ENCODE measurements at places on chromosomes 5 and 9.

DNA sequence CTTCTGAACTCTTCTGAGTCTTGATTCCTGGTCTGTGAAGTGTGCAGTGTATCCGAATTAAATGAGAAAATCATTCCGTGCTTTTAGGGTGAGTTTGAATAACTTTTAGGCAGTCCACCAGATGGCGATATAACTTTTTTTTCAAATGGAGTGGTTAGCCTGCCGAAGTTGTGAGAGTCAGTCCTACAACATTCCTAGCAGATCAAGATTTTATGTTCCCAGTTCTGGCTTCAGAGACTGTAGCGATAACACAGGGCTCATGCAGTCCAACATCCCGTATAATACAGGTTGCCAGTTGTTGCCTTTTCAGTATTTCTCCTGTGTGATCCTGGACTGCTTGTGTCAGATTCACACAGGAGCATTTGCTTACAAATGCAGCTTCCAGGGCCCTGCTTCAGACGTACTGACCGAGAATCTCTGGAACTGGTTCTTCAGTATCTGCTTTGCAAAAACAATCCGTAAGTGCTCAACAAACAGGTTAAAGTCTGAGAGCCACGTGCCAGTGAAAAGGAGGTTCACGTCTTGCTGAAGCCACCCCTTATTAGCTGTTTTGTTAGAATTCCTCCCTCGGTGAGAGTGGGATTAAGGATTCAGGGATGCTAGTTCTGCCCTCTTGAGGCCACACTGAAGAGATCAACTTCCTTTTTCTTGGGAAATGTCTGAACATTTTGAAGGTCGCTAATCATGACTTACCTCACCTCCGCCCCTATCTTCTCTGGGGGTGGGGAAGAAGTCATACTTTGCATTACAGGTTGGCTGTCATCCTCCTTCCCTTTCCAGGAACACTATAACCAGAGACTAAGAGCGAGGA, 22.8 kb downstream of the SMIM3 start:
- no peak for DNase-seq

DNA sequence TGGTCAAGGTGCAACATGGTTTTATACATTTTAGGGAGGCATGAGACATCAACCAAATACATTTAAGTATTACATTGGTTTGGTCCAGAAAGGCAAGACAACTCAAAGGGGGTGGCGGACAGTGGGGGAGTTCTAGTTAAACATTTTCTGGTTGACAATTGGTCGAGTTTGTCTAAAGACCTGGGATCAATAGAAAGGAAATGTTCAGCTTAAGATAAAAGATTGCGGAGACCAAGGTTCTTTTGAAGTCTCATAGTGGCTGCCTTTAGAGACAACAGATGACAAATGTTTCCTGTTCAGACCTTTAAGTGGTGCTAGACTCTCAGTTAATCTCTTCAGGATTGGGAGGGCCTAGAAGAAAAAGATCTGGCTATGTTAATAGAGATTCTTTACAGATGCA, 47.7 kb upstream of the TTC39B start:
- DNase-seq: no peak

DNA sequence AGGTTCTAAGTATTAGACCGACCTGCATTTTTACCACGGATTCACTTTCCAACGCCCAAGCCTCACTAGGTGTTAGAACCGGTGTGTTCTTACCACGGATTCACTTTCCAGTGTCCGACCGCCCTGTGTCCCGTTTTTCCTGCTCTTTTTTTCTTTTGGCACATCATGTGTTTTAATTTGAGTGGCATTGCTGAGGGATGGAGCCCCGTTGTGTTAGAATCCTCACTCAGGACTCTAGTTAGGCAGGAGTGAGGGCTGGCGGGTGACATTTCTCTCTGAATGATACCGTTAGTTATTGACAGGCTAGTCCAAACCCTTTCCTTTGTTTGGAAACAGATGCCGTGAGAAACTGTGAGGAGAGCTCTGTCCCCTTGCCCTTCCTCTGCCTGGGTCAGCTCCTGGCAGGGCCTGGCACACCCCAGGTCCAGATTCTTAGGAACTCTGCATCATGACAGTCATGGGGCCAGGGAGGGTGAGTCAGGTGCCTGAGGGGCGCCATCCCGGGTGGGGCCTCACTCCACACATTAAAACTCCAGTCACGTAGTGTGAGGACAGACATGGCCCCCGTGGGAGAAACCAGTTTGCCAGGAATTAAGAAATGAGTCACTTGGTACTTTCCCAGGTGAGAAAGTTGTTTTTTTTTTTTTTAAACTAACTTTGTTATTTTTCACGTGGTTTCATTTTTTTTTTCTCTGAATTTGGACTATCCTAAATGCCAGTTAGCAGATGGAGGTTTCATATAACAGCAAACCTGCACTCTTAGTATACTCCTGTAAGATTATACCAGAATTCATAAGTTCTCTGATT, 15.8 kb downstream of the EXOC3 start:
- no peak for DNase-seq

DNA sequence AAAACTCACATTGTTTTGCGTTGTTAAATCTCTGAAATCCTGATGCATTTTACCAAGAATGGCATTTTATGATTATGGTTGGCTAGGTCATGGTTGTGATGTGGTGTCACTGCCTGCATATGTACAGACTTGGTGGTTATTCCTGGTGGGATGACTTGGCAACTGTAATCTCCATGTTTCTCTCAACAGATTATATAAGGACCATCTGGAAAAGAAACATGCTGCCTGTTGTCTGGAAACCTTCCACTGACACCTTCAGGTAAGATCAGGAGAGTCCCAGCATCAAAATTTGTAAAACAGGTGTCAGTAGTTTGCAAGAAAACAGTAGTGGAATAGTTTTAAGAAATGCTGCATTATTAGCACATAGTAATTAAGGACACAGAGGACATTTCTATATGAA, 3.0 kb upstream of the ACER2 start:
- DNase-seq: no peak

- DNase-seq: no peak
Observed at GRCh38 chr9:126461608-126462007, 135.0 kb downstream of the MVB12B start.

DNA sequence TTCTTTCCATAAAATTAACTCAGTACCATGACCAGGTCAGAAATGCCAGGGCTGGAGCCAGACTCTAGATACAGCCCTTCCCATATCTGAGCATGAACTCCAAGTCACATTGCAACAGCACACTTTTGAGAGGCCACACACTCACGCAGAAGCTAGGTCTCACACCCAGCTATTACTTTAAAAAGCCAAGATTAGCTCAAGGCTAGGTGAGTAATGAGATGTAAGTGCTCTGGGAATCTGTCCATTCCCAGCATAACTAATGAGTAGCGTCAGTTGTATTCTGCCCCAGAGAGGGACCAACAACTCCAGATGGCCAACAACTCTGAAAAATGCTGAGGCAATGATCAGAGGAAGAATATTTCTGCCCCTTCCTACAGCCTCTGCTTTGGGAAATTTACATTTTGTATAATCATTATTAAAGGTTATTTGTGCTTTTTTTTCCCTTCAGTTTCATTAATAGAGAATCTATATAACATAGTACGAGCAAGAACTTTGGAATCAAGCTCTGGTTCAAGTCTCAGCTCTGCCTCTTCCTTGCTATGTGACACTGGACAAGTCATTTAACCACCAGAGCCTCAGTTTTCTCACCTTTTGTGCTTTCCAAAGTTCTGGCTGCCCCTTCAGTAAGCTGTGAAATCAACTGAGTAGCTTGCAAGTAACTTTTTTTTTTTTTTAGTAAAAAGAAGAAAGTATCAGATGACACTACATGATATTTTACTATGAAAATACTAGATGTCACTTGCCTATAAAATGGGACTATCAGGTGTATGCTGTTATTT, 118.3 kb downstream of the NR6A1 start:
- no peak for DNase-seq

GRCh38 chr5:51997949-51998348, 614.7 kb downstream of the ISL1 start:
- peak; percentile 22 for DNase-seq

Data from NCI-H1048 (cell line).